ENCODE measurements at places on chromosomes 7 and 10.

- no peak for DNase-seq
These were observed 134.7 kb downstream of the POLR1F start for GRCh38 chr7:19574131-19574530.

- DNase-seq = no peak
These were observed 451.9 kb downstream of the KCNMA1 start for GRCh38 chr10:77185696-77186095.

DNA sequence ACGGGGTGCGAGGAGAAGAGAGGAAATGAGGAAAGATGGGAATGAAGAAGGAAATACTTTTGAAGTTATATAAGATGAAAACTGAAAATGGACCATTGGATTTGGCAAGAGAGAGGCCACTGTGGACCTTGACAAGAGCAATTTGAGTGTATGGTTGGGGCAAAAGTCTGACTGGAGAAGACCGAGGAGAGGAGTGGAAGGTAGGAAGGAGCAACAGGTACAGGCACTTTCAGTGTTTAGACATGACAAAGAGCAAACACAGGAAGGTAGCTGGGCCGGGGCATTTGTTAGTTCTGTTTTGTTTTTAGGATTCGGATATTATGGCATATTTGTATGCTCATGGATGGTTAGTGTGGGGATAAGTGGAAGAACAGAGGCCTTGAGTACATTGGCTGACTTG is 99.4 kb downstream of the TAF3 start:
- DNase-seq = no peak

- no peak for DNase-seq
These were observed 104.7 kb downstream of the TMEM178B start for GRCh38 chr7:141178486-141179135.

DNA sequence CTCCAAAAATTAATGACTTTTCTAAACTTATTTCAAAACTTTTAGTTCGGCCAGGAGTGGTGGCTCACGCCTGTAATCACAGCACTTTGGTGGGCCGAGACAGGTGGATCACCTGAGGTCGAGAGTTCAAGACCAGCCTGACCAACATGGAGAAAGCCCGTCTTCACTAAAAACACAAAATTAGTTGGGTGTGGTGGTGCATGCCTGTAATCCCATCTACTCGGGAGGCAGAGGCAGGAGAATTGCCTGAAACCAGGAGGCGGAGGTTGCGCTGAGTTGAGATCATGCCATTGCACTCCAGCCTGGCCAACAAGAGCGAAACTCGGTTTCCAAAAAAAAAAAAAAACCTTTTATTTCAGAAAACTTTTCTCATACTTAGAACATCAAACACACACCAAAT is 8.3 kb downstream of the NAMPT start:
- DNase-seq = no peak

DNA sequence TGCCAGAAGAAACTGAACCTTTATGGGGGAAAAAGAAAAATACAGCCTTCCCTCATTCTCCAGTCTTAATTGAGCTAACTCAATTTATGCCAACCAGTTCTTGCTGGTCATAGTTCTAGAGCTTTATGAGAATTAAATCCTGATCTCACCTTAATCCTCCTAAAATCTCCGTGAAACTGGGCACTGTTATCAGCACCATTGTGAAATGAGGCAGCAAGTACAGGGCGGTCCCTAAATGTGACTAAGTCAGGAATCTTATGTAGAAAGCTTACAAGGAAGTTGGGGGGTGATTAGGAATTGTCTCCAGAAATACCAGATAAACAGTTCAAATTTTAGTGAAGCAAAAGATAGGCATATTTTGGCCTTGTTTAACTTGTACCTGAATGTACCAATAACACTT is 10.7 kb upstream of the INSYN2A start:
- no peak for DNase-seq

GRCh38 chr10:120727001-120727400 is 124.2 kb upstream of the WDR11 start:
- no peak for DNase-seq

DNA sequence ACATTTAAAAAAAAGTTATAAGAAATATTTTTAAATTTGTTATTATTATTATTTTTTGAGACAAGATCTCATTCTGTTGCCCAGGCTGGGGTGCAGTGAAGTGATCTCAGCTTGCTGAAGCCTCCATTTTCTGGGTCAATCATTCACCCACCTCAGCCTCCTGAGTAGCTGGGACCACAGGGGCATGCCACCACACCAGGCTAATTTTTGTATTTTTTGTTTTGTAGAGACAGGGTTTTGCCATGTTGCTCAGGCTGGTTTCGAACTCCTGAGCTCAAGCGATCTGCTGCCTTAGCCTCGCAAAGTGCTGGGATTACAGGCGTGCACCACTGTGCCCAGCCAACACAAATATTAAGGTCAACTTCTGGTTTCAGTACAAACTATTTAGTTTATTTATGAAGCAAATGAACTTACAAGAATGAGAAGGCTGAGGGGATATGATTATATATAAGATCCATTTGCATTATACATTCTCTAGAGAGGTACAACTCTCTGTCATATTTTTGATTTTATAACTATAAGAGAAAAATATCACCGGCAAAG is 45.9 kb upstream of the FAM133B start:
- DNase-seq = no peak

DNA sequence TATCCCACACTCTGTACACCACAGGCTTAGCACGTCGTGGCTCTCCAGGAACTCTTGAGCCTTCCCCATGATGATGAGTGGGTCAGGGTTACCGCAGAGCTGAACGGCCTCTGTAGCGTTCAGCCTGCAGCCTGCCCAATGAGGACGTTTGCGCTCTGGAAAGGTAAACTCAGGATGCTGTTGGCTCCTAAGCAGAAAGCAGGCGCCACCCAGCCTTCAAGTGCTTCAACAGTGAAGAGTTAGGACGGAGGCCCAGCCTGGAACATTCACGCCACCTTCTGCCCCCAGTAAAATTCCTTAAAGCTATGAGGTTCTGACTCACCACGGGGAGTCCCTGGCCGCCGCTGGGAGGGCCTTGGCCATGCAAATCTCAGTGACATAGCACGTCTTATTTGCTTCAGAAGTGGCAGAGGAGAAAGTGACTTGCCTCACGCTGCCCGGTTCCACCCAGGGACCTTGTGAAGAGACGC is 161.5 kb upstream of the SH2B2 start:
- DNase-seq = peak; percentile 61

DNA sequence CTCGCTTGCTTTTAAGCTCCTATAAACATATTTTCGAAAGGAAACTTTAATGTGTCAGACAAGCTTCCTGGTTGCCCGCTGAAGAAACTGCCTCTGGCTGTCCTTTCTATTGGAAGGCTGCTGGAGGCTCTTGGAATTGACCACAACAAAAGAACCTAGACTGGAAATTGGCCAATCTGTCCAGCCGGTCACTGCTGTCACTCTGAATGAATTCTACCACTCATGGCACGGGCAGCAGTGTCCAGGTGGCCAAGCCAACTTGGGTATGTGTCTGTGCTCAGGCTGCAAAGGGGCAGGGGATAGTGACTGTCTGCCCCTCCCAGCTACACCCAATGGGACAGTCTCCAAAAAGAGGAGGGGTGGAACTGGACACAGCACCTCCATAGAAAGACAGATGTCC is 57.6 kb downstream of the CDH23 start:
- no peak for DNase-seq

DNA sequence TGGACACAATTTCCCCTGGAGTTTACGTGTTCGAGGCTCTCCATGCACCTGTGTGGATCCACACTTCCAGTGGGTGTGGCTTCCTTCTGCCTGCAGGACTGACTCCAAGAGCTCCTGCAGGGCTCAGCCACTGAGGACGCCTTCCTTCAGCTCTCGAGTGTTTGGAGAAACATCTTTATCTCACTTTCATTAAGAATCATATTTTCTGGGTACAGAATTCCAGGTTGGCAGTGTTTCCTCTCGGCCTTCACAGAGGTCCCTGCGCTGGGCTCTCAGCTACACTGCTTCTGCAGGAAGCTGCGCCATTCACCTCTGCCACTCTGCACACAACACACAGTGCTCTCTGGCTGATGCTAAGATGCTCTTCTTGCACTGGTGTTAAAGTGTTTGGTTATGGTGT is 69.9 kb upstream of the NKX6-2 start:
- no peak for DNase-seq

DNA sequence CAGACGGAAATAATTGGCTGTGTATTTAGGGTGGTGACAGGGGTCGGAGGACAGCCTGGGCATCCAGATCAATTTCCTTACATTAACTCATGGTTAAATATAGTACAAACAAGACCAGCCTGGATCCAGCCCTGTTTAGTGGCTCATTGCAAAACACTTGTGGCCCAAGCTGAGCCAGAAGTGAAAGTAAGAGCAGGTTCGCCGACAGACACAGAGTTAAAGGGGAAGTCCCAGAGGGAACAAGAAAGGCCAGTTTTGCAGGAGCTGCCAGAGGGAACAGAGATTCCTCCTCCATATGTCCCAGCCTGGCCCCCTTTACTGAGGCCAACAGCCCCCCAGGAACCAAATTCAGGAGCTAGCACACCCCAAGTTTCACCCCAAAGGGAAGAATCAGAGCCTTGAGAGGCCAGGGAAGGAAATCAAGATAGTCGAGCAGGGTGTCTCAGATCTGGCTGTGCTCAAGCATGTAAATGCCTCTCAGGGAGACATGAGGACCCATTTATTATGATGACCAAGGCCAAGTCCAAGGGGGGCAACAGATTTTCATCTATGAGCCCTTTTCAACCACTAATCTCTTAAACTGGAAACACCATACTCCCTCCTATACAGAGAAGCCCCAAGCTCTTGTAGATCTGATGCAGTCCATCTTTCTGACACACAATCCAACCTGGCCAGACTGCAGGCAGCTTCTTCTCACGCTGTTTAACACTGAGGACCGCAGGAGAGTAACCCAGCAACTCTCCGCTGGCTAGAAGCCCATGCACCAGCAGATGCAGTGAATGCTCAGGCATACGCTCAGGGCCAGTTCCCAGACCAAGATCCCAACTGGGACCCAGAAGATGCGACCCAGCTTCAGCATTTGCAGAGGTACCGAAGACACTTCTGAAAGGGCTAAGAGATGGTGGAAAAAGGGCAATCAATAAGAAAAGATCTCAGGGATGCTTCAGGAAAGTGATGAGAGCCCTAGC is 15.9 kb upstream of the ADCK2 start:
- DNase-seq = no peak

DNA sequence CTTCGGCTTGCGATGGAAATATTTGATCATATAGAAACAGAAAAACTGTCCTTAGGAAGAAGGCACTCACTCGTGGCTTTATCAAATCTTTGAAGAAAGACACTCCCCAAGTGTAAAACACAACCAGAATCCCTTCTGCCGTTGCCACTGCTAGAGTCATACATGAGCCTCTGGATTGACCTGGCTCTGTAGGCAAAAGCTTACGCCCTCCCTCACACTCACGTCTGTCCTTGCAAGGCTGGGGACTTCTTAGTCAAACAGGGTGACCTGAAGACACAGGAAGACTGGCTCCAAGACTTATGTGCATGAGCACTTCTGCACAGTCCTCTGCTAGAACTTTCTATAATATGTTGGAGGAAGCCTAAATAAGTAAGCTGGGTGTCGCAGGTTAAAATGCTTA is 135.4 kb upstream of the MDFIC start:
- no peak for DNase-seq

DNA sequence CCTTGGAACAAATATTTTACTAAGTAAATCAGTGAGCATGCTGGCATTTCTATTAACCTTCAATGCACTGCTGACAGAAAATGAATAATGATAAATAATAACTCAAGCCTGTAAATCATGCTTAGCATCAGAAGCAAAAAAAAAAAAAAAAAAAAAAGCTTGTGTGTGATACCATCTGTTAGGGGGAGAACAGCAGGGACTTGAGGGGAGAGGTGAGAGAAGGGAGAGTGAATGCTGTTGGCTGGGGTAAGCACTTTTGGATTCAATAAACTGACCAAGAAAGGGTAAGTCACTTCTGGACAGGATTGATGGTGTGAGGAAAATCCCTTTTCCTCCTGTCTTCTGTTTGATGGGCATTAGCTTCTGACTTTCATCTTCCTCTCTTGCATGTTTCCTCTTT is 996.4 kb downstream of the KCNMA1 start:
- no peak for DNase-seq

DNA sequence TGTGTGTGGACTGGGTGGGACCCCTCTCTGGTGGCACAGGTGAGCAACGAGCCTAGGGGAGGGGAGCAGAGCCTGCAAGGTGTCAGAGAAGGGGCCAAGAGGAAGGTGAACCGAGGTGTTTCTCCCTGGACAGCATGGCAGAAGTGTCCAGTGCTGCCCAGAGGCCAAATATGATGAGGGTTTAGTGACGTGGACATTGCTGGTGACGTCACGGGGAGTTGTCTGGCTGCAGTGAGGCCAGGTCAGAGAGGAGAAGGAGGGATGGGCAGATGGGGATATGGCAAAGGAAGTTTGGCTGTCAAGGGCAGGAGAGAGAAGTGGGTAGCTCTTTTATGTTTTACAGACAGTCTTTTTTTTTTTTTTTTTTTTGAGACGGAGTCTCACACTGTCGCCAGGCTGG is 2.6 kb upstream of the ZNF853 start:
- no peak for DNase-seq

DNA sequence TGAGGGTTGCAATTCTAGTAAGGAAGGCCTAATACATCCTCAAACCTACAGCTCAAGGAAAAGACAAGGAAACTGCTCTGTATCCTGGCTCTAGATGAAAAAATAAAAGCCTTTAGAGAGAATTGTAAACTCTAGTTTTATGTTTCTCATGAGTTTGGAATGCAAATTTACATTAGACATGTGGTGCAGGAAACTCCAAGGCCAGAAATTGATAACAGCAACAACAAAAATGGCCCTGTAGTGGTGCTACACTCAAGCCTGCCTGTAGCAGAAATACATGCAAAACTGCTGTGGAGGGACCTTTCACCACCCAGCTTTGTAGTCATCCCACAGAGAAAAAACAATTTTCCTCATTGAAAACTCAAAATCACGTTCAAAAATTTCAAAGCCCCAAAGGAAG is 546.7 kb upstream of the LRRN3 start:
- DNase-seq = no peak

GRCh38 chr7:128924707-128925588 is 12.8 kb upstream of the IRF5 start:
- DNase-seq = no peak

DNA sequence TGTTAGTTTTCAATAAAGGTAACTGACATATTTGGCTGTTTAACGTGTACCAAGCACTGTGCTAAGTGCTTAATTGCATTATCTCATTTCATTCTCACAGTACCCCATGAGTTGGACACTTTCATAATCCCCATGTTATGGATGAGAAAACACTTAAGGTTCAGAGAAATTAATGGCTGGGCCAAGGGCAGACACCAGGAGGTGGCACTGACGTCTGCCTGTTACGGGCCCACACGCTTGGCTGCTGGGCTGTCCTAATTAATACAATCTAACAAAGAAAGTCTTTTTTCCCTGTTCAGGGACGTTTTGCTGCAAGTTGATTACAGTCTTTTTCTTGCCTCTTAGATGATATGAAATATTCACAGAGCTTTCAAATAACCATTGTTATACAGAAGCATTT is 16.1 kb downstream of the DYDC2 start:
- DNase-seq = no peak

Data from retinal pigment epithelial cell (primary cell).